ENCODE measurements at places on chromosomes 16 and 17. TPM values are rescaled to one million over a fixed set of nuclear protein-coding genes. Genes with fewer than 3 reads are reported as not detected.

STAT5B gene
- total RNA-seq, result 11.6 TPM

PHF23 gene
- 34.9 TPM for total RNA-seq

PPP1R27 gene
- total RNA-seq, result not detected

CASKIN1 gene
- total RNA-seq, result under 0.01 TPM

All from bronchial epithelial cell (primary cell).